ENCODE measurements at places on chromosomes 6 and 20.

GRCh38 chr20:24942679-24943078, 6.4 kb upstream of the CST7 start:
- DNase-seq = no peak

DNA sequence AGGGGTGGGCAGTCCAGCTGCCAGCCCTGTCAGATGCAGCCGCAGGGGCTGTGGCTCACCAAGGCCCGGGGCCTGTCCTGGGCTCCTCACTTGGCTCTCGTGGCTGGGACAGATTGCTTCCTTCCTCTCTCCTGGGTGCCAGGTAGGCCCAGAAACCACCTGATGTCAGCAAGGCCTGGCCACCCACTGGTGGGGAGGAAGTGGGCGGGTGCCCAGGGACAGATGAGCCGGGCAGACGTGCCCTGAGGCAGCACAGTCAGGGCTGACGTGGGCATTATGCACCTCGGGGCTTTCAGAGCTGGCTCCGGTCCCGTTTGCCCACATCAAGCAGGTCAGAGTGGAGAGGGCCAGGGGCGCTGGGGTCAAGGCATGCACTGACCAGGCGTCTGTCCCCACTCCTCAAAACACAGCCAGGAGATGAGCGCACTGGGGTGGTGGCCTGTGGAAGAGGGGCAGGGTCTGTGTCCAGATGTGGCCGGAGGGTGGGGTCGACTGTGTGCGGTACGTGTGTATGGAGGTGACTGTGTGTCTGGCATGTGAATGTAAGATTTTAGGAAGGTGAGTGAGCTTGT, 133.2 kb upstream of the PTPN1 start:
- DNase-seq = no peak

GRCh38 chr6:71808865-71809264, 77.5 kb upstream of the RIMS1 start:
- DNase-seq = no peak

DNA sequence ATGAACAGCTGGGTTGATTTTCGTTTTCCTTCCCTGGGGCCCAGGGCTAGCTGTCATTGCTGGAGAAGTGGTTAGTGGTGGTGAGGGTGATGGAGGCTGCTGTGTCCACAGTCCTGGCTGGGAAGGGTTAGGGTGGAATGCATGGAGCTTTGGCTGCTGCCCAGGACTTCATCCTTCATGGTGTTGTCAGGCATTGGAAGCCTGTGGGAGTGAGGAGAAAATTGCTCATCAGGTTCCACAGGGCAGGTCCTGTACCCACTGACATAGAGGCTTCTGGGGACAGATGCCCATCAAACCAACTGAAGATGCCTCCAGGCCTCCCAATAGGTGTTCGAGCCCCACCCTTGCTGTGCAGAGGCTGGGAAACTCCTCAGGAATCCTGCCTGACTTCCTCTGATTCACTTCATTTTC, 262.4 kb upstream of the SUPT3H start:
- DNase-seq = no peak

GRCh38 chr20:10079964-10080363, 45.2 kb downstream of the ANKEF1 start:
- DNase-seq = peak; percentile 62

GRCh38 chr6:18115356-18115755, 7.1 kb downstream of the NHLRC1 start:
- no peak for DNase-seq

All from A549 (cell line).